Ovary (tissue), 10 donors: ENCODE measurements at places on chromosomes 4 and X. TPM values are rescaled to one million over a fixed set of nuclear protein-coding genes. Genes with fewer than 3 reads are reported as not detected.

DNA sequence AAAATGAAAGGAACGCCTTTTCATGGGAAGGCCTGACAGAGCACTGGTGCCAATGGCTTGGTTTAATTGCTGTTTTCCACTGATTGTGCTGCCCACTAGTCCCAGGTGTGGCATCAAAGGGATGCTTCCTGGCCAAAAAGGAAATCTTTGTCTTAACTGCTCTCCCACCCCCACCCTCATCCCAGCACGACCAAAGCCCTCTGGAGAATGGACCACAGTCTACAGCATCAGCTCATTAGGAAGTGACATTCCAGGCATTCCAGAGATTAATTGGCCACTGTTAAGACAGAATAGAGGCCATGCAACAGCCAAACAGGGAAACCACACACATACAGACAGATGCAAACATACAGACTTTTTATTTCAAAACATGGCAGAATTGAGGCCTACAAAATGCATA lies 143.2 kb downstream of the LHFPL1 start:
- no peak for DNase-seq

The CCKAR gene
- polyA plus RNA-seq, result not detected

The CXorf66 gene
- polyA plus RNA-seq, result not detected

GRCh38 chr4:183136855-183137254 lies 37.8 kb downstream of the WWC2 start:
- no peak for DNase-seq

DNA sequence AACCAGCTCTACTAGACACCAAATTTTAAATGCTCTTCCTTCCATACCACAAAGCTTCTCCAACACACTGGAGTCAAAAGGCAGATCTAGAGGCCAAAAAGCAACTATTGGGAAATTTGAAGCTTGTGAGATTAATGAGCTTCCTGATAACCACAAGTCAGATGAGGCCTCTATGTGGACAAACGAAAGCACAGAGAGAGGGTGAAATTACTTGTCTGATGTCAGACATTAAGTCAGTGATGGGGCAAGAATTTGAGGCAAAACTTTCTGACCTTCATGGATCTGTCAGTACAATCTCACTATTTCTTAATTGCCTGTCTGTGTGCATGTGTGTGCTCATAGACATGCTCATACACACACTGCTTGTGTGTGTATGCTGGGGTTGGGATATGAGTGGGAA lies 103.6 kb downstream of the GUCY2F start:
- DNase-seq, result no peak

DNA sequence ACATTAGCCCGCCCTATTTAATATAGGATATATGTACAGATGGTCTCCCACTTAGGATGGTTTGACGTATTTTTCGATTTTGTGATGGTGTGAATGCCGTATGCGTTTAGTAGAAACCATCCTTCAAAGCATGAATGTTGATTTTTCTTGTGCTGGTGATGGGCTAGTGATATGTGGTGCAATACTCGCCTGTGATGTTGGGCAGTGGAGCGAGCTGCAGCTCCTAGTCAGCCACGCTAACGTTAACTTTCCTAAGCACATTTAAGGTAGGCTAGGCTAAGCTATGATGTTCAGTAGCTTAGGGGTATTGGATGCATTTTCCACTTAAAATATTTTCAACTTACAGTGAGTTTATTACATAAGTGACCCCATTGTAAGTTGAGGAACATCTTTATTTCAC lies 36.6 kb upstream of the RHOH start:
- no peak for DNase-seq

DNA sequence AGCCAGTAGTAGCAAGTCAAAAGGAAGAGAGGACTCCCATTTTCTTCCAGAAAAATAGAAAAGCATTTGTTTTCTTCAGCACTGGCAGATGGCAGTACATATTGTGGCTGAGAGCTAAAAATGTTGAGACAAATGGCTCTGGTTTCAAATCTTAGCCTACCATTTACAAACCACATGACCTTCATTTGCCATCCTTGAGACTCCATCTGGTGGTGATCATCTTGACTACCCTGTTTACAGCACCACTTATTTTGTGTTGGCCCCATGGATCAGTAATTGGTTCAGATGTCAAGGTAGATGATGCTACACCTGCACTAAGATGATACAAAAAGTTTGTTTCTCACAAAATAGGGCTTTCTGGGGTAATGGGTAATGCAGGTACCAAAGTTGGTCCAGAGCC lies 951.8 kb upstream of the IGFBP7 start:
- no peak for DNase-seq

The VCX2 gene
- not detected for polyA plus RNA-seq

GRCh38 chr4:4759232-4759631 lies 100.2 kb upstream of the MSX1 start:
- DNase-seq, result no peak

The MAGED4 gene
- 21.6 TPM for polyA plus RNA-seq

DNA sequence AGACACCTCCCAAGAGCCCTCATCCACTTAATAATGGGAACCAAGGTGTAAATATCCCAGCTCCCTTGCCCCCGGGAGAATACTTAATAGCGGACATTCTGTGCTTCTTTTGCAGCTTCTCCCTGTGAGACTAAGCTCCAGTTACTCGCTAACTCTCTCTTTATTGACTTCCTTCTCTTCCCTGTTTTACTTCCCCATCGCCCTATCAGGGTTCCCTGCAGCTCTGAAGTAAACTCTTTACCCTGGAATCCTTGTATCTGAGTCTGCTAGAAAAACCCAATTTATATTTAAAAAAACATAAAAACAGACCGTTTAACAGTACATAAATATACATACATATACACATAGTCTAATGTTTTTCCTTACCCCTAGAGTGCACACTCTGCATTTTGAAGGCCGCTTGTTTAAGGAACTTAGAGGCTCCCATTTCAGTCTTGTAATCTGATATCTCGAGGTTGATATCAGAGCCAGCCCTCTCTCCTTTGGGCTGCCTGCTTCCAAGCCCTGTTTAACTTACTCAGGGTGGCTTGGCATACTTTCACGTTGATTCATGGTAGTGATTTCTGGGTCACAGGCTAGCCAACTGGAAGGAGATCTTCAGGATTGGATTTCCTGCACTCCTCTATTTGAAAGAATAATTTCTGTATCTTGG lies 177.4 kb upstream of the SCML1 start:
- DNase-seq, result no peak

GRCh38 chr4:80434238-80434637 lies 98.7 kb downstream of the CFAP299 start:
- DNase-seq, result no peak

DNA sequence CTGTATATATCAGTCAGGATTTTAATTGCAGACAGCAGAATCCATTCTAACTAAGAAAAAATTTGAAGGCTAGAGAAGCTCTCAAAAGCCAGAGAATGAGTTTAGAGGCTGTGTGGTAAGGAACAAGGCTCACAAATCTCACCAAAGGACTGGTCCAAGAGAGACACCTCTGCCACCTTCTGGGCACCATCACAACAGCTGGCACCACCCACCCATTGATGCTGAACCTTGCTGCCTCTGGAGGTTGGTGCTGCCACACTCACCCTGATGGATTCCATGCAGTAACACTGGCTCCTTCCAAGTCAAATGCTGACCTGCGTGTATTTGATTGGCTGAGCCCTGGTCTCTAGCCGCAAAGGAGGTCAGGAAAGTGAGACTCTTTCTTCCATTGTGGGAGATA lies 100.8 kb downstream of the BEND2 start:
- no peak for DNase-seq

The DMRTC1 gene
- polyA plus RNA-seq, result not detected

DNA sequence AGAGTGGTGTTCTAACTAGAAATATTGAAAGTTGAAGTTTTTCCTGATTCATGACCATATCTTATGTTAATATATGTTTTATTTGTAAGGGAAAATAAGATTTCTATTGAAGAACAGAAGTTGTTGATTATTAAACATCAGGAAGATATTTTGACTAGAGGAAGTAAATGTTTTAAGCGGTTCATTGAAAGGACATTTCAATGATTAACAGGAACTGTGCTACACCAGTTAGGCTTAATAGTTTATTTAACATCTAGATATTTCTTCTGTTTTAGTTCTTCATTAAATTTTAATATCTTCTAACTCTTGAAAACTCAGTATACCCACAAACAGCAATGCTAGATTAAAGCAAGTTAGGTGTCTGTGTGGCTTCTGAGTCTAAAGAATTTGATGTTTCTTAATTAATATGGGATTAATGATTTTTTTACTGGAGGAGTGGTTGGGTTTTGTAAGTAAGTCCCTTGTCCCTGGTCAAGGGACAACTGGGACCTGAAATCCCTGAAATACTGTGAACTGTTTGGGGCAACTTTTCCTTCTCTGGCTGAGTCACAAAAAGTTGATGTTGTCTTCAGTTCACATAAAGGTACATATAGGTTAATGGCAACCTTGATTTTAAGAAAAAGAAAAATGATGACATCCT lies 42.9 kb upstream of the CYP4V2 start:
- no peak for DNase-seq

- no peak for DNase-seq
These were observed 41.4 kb upstream of the PPP2R3B start for GRCh38 chrX:427812-428725.

GRCh38 chr4:139278485-139278884 lies 1.5 kb downstream of the MGARP start:
- no peak for DNase-seq

The GDI1 gene
- polyA plus RNA-seq, result 116 TPM

- no peak for DNase-seq
These were observed 37.2 kb downstream of the FRMD7 start for GRCh38 chrX:132090403-132091159.

DNA sequence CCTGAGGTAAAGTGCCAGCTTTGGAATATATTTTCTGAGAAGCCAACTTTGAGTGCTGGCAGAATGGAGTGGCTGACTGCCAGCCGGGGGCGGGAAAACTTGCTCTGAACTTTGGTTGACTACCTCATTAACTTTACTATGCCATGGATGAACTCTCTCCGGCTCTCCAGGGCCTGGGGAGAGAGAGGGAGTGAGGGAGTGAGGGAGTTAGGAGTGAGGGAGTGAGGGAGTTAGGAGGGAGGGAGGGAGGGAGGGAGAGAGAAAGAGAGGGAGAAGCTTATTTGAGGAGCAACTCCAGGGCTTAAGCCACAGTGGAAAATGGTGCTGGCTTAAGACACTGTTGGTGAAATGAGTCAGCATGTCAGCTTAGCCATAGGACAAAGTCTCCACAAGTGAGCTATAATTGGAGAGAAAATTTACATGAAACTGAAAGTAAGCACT lies 280.9 kb upstream of the RPS6KA3 start:
- no peak for DNase-seq

DNA sequence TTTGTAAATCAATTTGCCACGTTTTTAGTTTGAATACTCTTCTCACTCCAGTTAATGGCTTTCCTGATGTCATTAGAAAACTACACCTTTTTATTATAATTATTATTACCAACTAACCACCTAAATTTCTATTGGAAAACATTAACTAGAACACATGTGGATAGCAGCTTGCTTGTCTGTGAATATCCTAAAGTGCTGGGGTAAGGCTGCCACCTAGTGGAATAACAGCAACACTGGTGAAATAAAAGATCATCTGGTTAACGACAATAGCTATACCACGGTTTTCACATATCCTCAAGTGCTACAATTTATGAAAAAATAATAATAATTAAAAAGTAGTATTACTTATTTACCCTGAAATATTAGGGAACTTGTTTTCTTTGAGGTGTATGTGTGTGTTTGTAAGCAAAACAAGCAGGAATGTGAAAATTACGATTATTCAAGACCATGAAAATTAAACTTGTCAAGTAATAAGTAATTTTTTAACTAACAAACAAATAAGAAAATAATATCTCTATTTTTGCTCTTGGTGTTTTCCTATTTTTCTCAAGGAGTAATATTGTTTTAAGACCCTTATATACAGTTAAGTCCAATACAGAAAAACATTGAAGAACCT lies 130.1 kb upstream of the TECRL start:
- DNase-seq, result peak; percentile 43

- DNase-seq, result no peak
These were observed 22.9 kb downstream of the SH3TC1 start for GRCh38 chr4:8221985-8222384.

- DNase-seq, result no peak
These were observed 2.6 kb downstream of the SAT1 start for GRCh38 chrX:23785580-23785979.

The CYBB gene
- 3.5 TPM for polyA plus RNA-seq

The TTC29 gene
- polyA plus RNA-seq, result not detected

- no peak for DNase-seq
These were observed 252.7 kb downstream of the OPHN1 start for GRCh38 chrX:68180579-68180978.

- DNase-seq, result no peak
These were observed 161.1 kb upstream of the NAP1L5 start for GRCh38 chr4:88858752-88859151.

GRCh38 chrX:49754233-49754857 lies 58.6 kb upstream of the PAGE1 start:
- DNase-seq, result peak; percentile 49

DNA sequence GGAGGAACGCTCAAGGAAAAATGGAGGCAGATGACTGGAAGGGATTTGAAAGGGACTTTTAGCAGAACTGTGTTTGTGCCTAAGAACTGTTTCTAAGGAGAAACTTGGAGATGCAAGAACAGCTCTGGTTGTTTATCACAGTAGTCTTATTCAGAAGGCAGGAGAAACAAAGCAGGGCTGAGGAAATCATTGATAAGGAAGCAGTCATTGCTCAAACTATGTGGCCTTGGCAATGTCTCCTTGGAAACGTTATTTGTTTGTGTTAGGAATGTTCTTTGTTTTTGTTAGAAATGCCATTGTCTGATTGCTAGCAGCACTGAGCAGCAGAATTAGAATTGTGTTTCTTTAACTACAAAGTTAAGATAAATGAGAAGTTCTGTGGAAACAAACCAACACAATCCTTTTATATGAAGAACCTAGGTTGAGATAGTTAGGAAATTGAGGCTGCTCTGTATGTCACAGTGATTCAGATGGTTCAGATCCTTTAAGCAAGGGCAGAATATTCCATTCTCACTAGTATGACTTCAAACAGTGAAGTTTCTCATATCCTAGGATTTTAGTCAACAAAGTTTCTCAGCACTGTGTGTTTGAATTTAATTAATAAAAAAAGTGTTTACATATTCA lies 1191.3 kb upstream of the IGFBP7 start:
- no peak for DNase-seq

The PABPC1L2A gene
- polyA plus RNA-seq, result not detected

GRCh38 chr4:138537731-138538490 lies 295.8 kb upstream of the SLC7A11 start:
- DNase-seq, result no peak

The RBM3 gene
- 139 TPM for polyA plus RNA-seq

The SLC35A2 gene
- polyA plus RNA-seq, result 14.3 TPM

DNA sequence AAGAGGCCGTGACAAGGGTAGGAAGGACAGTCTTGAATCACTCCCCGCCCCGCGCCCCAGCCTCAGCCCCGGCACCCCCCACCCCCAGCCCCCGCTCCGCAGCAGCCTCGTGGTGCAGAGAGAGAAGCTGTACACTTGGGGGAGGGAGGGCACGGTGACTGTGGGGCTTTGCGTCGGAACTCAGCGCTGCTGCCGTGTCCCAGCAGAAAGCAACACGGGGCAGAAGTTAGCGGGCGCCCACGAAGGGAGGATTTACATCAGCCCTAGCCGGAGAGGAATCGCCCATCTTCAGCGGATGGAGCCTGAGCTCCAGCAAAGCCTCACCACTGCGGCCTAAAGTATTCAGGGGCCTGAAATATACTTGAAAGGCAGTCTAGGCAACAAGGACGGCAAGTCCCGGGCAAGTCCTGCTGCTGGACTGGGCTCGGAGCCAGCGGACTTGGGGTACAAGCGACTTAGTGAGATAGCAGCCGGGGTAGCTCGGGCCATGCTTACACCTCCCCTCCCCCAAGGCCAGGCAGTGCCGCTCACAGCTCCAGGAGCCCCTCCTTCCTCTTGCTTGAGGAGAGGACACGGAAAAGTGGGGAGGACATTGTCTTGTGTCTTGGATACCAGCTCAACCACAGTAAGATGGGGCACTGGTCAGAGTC lies 18.5 kb upstream of the OPN1LW start:
- peak; percentile 19 for DNase-seq

GRCh38 chr4:25223802-25224375 lies 9.9 kb upstream of the PI4K2B start:
- DNase-seq, result no peak
